ENCODE measurements at places on chromosomes 6 and 20.

- no peak for DNase-seq
These were observed 107.1 kb downstream of the AHI1 start for GRCh38 chr6:135390458-135390857.

- DNase-seq, result no peak
These were observed 10.9 kb upstream of the ZBTB2 start for GRCh38 chr6:151402228-151402627.

GRCh38 chr20:57849121-57849520, 139.3 kb upstream of the PMEPA1 start:
- DNase-seq, result no peak

DNA sequence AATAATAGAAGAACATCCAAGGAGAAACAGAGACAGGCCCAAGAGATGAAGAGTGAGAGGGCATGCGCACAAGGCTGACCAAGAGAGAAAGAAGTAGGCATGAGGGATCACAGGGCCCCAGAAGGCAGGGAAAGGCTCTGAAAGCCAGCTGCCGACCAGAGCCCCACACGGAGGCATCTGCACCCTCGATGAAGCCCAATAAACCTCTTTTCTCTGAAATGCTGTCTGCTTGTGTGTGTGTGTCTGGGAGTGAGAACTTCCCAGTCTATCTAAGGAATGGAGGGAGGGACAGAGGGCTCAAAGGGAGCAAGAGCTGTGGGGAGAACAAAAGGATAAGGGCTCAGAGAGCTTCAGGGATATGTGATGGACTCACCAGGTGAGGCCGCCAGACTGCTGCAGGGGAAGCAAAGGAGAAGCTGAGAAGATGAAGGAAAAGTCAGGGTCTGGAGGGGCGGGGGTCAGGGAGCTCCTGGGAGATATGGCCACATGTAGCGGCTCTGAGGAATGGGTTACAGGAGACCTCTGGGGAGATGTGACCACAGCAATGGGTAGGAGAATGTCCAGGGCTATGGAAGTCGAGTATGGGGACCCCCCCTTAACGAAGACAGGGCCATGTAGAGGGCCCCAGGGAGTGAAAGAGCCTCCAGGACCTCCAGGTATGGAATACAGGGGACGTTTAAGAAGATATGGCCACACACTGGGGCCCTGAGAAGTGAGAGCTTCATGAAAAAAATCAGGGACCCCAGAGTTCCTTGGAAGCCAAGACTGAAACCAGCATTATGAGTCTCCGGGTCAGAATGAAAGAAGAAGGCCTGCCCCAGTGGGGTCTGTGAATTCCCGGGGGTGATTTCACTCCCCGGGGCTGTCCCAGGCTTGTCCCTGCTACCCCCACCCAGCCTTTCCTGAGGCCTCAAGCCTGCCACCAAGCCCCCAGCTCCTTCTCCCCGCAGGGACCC, 981 bp upstream of the TNF start:
- DNase-seq, result no peak

- DNase-seq, result no peak
These were observed 13.4 kb upstream of the TOX2 start for GRCh38 chr20:43901296-43901695.

DNA sequence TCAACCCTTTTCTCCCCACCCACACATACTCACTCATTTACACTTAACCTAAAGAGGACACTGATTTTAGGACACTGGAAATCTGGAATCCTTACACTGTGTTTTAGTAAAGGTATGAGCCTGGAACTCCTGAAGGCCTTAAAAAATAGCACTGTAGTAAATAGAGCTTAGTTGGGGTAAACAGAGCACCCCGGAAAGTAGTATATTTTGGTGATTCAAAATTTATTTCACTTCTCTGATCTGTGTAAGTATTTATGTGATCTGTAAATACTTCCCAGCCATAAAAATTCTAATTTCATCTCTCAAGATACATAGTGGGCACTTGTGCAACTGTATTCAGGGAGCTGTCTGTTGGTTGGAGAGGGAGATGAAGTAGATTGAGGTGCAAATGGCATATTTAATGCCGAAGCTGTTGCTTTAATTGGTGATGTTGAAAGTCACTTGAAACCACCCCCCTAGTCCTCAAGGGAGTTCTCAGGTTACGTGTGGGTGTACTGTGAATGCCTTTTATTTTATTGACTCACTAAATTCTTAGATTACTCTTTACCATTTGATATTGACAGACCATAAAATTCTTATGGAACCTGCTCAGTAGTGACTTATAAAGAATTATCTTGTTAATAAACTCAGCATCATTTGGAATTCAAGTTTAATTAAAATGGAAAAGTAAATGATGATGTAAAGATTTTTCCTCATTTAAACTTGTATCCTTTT, 154.9 kb downstream of the SOX4 start:
- peak; percentile 62 for DNase-seq

GRCh38 chr20:51634257-51634656, 91.7 kb upstream of the NFATC2 start:
- no peak for DNase-seq

GRCh38 chr20:582204-582603, 27.9 kb downstream of the TCF15 start:
- DNase-seq, result no peak

- DNase-seq, result peak; percentile 61
These were observed 516.7 kb downstream of the CBLN4 start for GRCh38 chr20:55488593-55488992.

DNA sequence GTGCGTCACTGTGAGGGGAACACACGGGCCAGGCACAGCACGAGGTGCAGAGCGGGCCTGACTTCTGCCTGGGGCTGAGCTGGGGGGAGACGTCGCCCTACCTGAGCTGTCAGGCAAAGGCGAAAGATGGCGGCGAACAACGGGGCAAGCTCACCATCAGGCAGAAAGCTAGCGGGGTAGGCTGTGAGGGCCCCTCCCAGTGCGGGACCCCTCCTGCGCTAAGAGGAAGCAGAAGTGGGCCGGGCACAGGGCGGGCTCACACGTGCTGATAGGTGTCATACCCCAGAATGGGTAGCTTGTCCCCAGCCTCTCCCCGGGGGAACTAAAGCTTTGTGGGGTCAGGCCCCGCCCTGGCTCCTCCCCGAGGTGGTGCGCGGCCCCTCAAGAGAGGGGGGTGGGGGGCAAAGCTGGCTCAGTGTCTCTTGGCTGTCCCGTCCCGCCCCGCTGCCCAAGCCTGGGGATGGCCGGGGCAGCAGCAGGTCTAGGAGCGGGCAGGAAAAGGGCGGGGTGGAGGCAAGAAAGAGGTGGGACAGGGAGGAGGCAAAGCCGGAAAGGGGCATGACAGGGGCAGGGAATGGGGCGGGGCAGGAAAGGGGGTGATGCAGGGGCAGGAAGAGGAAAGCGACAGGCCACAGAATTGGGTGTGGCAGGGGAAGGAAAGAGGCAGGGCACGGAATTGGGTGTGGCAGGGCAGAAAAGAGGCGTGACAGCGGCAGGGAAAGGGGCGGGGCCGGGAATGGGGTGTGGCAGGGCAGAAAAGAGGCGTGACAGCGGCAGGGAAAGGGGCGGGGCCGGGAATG, 14.7 kb downstream of the UCKL1 start:
- peak; percentile 99 for DNase-seq
